ENCODE measurements at places on chromosomes 3 and 15. TPM values are rescaled to one million over a fixed set of nuclear protein-coding genes. Genes with fewer than 3 reads are reported as not detected.
A peak's percentile ranks its signal among the peaks of the same experiment; 100 is the strongest.

The GASK1A gene
- total RNA-seq, result 0.36 TPM

The ISLR gene
- total RNA-seq, result 41.6 TPM

The PLSCR2 gene
- total RNA-seq, result not detected

The CCDC54 gene
- total RNA-seq, result not detected

The ADAMTS7 gene
- 51.9 TPM for total RNA-seq

The CYP1A2 gene
- total RNA-seq, result not detected

The RPN1 gene
- 228 TPM for total RNA-seq

The AP2M1 gene
- total RNA-seq, result 249 TPM

The ITGA11 gene
- 0.92 TPM for total RNA-seq

The GMNC gene
- 2.8 TPM for total RNA-seq

- peaks cover 26% of the 10 kb centered on the region for H3K4me1 ChIP-seq
- peak overlapping the region; percentile 91 for H3K27ac ChIP-seq
Observed at GRCh38 chr3:23113455-23114171, 89.5 kb upstream of the UBE2E2 start.

GRCh38 chr3:124097362-124098131 is 105.6 kb upstream of the ROPN1 start:
- no peaks in the 10 kb centered on the region for H3K36me3 ChIP-seq
- peaks cover 14% of the 10 kb centered on the region for H3K4me1 ChIP-seq
- no peak for DNase-seq
- no peaks in the 10 kb centered on the region for H3K27me3 ChIP-seq

DNA sequence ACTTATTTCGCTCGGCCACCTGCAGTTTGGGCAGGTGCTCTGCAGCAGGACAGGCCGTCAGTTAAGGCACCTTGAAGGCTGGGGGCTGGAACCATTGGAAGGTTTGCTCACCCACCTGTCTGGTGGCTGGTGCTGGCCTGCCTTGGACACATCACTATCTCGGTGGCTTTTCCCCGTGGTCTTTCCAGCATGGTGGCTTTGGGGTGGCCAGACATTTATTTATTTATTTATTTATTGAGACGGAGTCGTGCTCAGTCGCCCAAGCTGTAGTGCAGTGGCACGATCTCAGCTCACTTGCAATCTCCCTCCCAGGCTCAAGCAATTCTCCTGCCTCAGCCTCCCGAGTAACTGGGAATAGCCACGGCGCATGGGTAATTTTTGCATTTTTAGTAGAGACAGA is 11.7 kb downstream of the ISG20 start:
- no peaks in the 10 kb centered on the region for H3K36me3 ChIP-seq
- H3K27ac ChIP-seq, result no peak overlapping the region
- H3K4me1 ChIP-seq, result peaks cover 30% of the 10 kb centered on the region
- DNase-seq, result peak; percentile 39
- no peaks in the 10 kb centered on the region for H3K27me3 ChIP-seq

- H3K4me3 ChIP-seq, result no peak overlapping the region
- H3K4me1 ChIP-seq, result peaks cover 12% of the 10 kb centered on the region
- H3K36me3 ChIP-seq, result no peaks in the 10 kb centered on the region
- DNase-seq, result no peak
- H3K27me3 ChIP-seq, result no peaks in the 10 kb centered on the region
Observed at GRCh38 chr3:24763393-24763792, 268.7 kb upstream of the THRB start.

GRCh38 chr15:92845126-92845508 is 55.0 kb upstream of the CHD2 start:
- peaks cover 34% of the 10 kb centered on the region for H3K4me1 ChIP-seq
- H3K36me3 ChIP-seq, result peaks cover 4% of the 10 kb centered on the region
- no peak for DNase-seq

GRCh38 chr3:76969996-76970615 is 69.8 kb upstream of the ROBO2 start:
- DNase-seq, result no peak
- H3K4me1 ChIP-seq, result peaks cover 11% of the 10 kb centered on the region
- H3K27me3 ChIP-seq, result no peaks in the 10 kb centered on the region
- no peaks in the 10 kb centered on the region for H3K36me3 ChIP-seq
- H3K27ac ChIP-seq, result no peak overlapping the region

DNA sequence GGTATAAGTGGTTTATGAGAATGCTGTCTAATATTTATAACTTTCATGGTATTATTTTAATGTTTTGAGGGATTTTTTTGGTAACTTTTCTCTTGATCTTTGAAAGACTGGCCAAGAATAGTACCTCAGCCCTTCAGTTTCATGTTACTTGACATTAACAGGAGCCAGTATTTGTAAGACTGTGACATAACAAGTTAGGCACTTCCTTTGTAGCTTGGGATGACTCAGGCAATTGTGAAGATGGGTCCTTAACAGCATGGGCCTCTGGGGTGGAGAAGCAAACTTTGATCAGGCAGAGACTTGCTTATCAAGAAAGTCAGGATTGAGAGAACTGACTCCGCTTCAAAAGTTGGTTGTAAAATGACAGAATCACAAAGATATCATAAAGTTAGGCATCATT is 9.5 kb downstream of the LRRC49 start:
- peaks cover 28% of the 10 kb centered on the region for H3K36me3 ChIP-seq
- no peaks in the 10 kb centered on the region for H3K27me3 ChIP-seq
- no peak overlapping the region for H3K4me3 ChIP-seq
- H3K27ac ChIP-seq, result peak overlapping the region; percentile 93
- no peaks in the 10 kb centered on the region for H3K4me1 ChIP-seq

DNA sequence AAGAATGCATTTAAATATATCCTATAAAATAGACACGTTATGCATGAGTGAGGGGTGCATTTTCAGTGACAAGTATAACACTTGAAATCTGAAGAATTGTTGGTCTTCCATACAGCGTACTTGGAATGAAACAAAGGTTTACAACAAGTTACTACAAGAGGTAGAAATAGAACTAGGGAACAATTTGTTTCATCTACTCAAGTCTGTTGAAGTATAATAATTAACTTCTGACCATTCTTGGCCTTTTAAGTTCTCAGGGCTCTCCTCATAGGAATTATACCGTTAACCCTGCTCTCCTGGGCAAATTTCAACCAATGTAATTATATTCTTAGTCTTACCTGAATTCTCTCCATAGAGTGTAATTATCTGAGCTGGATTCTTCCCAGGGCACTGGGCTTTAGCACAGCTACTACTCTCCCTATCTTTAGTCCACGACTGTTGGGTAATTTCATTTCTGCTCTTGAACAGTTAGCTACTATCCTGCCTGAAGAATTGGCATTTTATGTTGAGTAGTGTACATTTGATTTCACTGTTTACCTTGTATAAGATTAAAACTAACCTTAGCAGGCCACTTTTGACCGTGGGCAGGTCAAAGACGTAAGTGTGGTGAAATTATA is 100.6 kb downstream of the UBE2E2 start:
- no peak overlapping the region for H3K27ac ChIP-seq
- H3K4me3 ChIP-seq, result no peak overlapping the region
- H3K36me3 ChIP-seq, result peaks cover 7% of the 10 kb centered on the region
- no peaks in the 10 kb centered on the region for H3K27me3 ChIP-seq

- no peak overlapping the region for H3K4me3 ChIP-seq
- no peak for DNase-seq
- H3K27me3 ChIP-seq, result no peaks in the 10 kb centered on the region
- no peaks in the 10 kb centered on the region for H3K36me3 ChIP-seq
Observed at GRCh38 chr15:27422997-27423396, 452.0 kb downstream of the GABRG3 start.

- no peak overlapping the region for H3K27ac ChIP-seq
- H3K36me3 ChIP-seq, result no peaks in the 10 kb centered on the region
- DNase-seq, result no peak
- no peak overlapping the region for H3K4me3 ChIP-seq
Observed at GRCh38 chr3:79257791-79258190, 510.0 kb downstream of the ROBO1 start.

DNA sequence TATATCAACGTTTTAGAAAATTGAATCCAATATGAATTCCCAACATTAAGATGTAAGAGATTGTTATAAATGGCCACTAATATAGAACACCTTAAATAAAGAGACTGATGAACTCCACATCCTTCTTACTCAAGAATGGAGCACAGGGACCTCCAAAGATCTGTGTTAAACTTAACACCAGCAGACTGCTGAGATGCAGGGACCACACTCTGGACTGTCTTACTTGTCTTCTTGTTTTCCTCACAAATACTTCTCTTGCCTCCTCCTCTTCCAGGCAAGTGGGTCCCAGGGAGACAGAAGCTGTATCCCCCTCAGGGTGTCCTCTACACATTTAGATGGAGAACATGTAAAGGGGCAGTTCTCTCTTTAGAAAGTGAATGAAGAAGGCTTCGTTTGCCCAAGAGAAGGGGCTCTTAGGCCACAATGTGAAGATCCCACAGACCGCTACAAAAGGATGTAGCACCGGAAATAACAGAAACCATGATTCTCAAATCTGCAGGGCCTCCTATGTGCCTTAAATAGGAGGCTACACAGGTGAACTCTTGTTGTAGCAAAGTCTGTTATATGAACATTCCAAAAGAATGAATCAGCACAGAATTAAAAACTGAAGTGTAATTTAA is 52.2 kb downstream of the SATB1 start:
- H3K4me1 ChIP-seq, result peaks cover 14% of the 10 kb centered on the region
- H3K36me3 ChIP-seq, result peaks cover 14% of the 10 kb centered on the region
- H3K27ac ChIP-seq, result no peak overlapping the region

- H3K36me3 ChIP-seq, result no peaks in the 10 kb centered on the region
- H3K4me3 ChIP-seq, result no peak overlapping the region
- H3K27me3 ChIP-seq, result peaks cover 54% of the 10 kb centered on the region
- DNase-seq, result peak; percentile 32
- H3K4me1 ChIP-seq, result peaks cover 7% of the 10 kb centered on the region
Observed at GRCh38 chr3:42505849-42506410, 3.5 kb downstream of the VIPR1 start.

- H3K4me3 ChIP-seq, result no peak overlapping the region
- H3K4me1 ChIP-seq, result no peaks in the 10 kb centered on the region
- H3K27me3 ChIP-seq, result no peaks in the 10 kb centered on the region
- H3K36me3 ChIP-seq, result no peaks in the 10 kb centered on the region
- DNase-seq, result no peak
Observed at GRCh38 chr3:178802259-178802658, 266.0 kb downstream of the KCNMB2 start.

DNA sequence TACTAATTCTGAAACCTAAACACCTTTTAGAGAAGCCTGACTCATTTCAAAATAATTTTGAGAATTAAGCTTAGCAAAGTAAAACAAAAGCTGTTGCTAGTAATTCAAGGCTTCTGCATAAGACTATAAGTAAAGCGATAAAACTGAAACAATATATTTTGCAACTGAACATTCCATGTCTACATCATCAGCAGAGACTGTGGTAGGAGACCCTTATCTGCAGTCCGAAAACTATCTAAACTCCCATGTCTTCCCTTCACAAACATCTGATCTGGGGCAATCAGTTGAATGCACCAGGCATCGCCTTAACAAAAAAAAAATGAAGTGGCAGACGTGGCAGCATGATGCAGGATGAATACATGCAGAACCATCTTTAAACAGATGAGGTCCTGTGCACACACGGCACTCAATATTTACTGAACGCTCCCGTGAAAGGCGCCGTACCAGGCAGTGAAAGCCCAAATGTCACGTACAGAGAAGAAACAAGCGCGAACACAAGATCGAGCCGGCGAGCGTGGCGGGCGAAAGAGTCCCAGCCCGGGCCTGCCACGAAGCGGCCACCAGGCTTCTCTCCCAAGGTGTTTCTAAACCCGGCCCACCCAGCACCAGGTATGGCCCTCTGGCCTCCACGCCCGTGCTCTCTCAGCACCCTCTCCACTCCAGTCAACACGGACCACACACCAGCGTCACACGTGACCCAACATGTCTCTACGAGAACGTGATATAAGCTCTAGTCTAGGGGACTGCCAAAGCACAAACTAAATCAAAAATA is 63.0 kb downstream of the CHSY1 start:
- H3K4me1 ChIP-seq, result peaks cover 56% of the 10 kb centered on the region
- no peak overlapping the region for H3K27ac ChIP-seq
- H3K36me3 ChIP-seq, result peaks cover 7% of the 10 kb centered on the region
- H3K4me3 ChIP-seq, result peak overlapping the region; percentile 29
- no peak for DNase-seq
- no peaks in the 10 kb centered on the region for H3K27me3 ChIP-seq

- peaks cover 31% of the 10 kb centered on the region for H3K4me1 ChIP-seq
- no peaks in the 10 kb centered on the region for H3K27me3 ChIP-seq
- H3K4me3 ChIP-seq, result no peak overlapping the region
- no peak for DNase-seq
Observed at GRCh38 chr15:35630985-35631384, 85.0 kb upstream of the DPH6 start.

- peak overlapping the region; percentile 24 for H3K27ac ChIP-seq
- no peaks in the 10 kb centered on the region for H3K27me3 ChIP-seq
- peaks cover 42% of the 10 kb centered on the region for H3K4me1 ChIP-seq
Observed at GRCh38 chr3:195241592-195242355, 29.2 kb downstream of the XXYLT1 start.

- H3K27me3 ChIP-seq, result no peaks in the 10 kb centered on the region
- no peaks in the 10 kb centered on the region for H3K36me3 ChIP-seq
- DNase-seq, result no peak
- no peak overlapping the region for H3K4me3 ChIP-seq
- no peaks in the 10 kb centered on the region for H3K4me1 ChIP-seq
- no peak overlapping the region for H3K27ac ChIP-seq
Observed at GRCh38 chr3:152709659-152710058, 125.3 kb upstream of the P2RY1 start.

Data from type B pancreatic cell (in vitro differentiated cells).